ENCODE measurements at places on chromosomes 6 and 20. TPM values are rescaled to one million over a fixed set of nuclear protein-coding genes. Genes with fewer than 3 reads are reported as not detected.

IP6K3 gene
- 1.3 TPM for total RNA-seq

SOX4 gene
- 23.9 TPM for total RNA-seq

RFX6 gene
- total RNA-seq = 2.0 TPM

PCSK2 gene
- total RNA-seq = 0.18 TPM

DNA sequence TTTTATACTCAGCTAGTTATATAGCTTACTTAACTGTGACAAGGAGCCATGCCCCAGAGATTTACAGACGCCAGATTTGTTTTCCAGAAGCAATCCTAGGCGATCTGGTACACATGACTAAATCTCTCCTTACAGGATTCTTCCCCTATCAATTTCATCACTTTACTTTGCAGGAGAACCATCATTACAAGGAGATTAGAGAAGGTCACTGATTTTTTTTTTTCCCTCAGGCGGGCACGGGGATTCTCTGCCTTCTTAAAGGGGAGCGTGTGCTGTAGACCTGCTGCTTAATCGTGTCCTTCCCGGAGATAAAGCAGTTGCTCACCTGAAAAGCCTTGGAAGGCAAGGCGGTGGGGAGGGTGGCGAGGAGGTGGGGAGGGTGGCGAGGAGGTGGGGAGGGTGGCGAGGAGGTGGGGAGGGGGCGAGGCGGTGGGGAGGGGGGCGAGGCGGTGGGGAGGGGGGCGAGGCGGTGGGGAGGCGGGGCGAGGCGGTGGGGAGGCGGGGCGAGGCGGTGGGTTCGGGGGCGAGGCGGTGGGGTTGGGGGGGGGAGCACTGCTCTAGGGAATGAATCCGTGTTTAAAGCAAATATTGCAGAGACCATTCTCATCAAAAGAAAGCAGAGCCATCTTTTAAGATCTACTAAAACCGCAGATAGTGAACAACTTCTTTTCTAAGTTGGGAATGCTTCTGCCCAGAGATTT is 14.3 kb upstream of the MRAP2 start:
- DNase-seq = no peak

DNA sequence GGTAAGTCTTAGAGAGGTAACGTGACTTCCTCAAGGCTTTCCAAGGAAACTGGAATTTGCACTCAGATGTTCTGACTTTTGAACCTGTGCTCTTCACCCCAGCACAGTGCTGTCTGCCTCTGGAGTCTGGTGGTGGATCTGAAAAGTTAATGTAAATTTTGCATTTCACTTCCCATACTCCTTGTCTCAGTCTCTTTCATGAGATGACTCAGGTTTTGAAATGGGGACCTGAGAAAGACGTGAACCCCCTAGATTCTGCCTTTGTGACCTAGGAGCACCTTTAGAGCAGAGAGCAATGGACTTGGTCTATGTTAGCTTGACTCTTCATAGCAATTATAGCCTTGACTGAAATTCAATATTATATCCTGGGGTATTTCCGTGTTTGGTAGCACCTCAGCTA is 223.0 kb downstream of the QKI start:
- no peak for DNase-seq

- DNase-seq = no peak
Measured at GRCh38 chr6:169896826-169897456, 145.5 kb downstream of the ERMARD start.

GRCh38 chr6:82878812-82879211 is 186.8 kb downstream of the UBE3D start:
- no peak for DNase-seq

- DNase-seq = no peak
Measured at GRCh38 chr6:39084506-39084905, 30.5 kb downstream of the SAYSD1 start.

DNA sequence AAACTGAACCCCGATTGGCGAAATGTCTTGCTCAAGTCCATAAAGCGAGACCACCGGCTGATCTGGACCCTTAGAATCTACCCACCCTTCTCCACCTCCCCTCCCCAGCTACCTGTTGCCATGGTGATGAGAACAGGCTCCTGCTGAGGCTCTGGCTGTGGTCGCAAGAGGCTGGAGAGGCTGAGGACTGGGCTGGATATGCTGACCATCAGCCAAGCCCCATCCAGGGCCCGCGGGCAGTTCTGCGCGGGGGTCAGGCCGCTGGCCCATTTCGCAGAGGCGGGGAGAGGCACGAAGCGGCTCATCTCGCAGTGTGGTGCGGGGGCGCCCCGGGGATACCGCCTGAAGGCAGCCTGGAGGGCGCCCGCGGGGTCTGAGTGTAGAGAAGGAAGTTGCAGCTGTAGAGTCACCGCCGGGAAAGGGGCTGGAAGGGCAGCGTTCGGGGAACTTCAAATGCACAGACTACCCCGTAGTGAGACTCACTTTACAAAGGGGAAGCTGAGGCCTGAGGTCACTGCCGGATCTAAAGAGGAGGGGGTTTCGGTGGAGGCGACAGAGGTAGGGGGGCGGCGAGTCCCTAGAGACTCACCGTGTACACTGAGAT is 671 bp downstream of the TAPBP start:
- peak; percentile 74 for DNase-seq

DNA sequence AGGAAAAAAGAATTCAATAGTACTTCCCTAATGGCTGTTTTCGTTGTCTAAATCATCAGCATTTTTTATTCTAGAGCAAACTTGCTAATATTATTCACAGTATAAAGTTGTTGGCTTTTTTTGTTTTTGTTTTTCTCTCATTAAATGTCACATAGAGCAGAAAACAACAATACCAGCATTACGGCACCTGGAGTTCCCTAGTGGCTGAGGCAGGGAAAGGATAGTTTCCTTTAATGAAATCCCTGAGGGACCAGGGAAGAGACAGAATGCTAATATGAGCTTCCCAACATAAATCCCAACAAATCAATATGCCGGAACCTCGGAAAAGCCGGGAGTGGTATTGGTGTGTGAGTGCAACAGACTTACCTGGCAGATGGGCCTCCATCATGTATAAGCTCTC is 235.2 kb upstream of the ASCC3 start:
- no peak for DNase-seq

- DNase-seq = no peak
Measured at GRCh38 chr20:54151075-54151439, 22.7 kb downstream of the CYP24A1 start.

DNA sequence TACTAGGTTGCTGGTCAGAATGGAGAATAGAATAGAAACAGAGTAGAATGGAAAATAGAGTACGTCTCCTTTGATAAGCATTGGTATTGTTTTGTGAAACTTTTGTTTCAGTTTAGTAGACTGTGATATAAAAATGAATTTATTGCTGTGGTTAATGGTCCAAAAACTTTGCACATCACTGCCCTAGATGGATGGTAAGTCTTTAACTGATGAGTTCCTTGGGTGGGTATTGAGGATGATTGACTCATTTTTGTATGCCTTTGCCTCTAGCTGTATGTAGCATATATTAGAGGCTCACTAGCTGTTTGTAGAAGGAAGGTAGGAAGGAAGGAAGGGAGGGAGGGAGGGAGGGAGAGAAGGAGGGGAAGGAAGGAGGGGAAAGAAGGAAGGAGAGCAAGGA is 48.3 kb downstream of the ZDHHC14 start:
- no peak for DNase-seq

- no peak for DNase-seq
Measured at GRCh38 chr6:70124443-70124842, 178.4 kb downstream of the COL9A1 start.

DNA sequence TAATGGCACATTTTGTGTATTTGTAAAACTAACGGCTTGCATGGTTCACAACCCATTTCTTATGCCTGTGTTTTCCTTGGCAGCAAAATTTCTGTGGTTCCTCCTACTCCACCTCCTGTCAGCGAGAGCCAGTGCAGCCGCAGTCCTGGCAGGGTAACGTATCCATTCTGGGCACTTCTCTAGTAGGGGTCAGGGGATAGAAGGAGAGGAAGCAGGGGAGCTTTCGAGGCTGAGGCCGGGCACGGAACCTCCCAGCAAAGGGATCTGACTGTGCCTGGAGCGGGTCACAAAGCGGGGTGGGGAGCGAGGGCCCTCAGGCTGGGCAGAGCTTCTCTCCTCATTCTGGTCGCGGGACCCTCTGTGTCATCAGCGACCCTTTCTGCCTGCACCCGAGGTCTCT is 58.4 kb downstream of the SYTL3 start:
- peak; percentile 14 for DNase-seq

- DNase-seq = no peak
Measured at GRCh38 chr20:10826111-10826510, 152.3 kb upstream of the JAG1 start.

DNA sequence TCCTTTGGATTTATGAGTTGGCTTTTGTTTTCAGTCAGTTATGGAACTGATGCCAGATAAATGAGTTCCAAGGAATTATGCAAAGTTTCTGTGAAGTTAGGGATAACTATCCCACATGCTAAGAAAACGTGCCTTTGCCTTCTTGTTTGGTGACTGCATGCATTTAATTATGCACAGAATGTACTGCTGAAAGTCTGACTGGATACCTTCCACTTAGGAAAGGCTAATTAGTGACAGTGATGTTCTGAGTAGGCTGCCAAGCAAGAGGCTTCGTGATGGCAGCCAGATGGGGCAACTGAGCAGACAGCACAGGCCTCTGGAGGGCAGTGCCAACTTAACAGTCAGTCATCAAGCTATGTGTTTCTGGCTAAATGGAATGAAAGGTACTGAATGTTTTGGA is 289.9 kb downstream of the CD109 start:
- DNase-seq = no peak

- DNase-seq = peak; percentile 78
Measured at GRCh38 chr6:16760516-16761470, at the start of gene ATXN1. Gene ATXN1 (minus strand): TSS chr6:16761460.

- peak; percentile 59 for DNase-seq
Measured at GRCh38 chr6:2764610-2765165, 505 bp upstream of the WRNIP1 start.

DNA sequence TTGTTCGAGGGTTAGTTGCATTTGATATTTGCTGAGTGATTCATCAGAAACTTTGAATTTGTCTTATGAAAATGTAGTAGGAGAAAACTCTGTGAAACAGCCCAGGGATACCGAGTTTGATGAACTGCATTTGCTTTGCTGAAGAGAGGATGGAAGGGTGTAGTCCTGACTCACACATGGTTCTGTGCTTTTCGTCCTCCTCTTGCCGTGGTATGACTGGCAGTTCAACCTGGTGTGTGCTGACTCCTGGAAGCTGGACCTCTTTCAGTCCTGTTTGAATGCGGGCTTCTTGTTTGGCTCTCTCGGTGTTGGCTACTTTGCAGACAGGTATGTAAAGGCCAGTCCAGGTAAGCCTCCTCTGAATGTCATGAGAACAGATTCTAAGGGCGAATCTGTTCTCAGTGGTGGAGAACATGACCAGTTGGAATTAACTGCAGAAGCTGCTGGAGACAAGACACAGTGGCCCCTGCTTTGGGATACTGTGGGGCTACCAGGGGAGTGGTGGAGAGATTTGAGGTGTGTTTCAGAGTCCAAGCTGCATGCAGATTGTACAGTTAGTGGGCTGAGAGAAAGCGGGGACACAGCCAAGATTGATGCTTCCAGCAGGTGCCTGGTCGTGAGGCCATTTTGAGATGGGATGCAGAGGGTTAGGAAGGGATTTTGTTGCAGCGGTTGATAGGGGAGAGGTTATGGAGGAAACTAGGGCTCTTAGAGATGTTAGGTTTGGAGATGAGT is 8.4 kb downstream of the SLC22A1 start:
- no peak for DNase-seq

DNA sequence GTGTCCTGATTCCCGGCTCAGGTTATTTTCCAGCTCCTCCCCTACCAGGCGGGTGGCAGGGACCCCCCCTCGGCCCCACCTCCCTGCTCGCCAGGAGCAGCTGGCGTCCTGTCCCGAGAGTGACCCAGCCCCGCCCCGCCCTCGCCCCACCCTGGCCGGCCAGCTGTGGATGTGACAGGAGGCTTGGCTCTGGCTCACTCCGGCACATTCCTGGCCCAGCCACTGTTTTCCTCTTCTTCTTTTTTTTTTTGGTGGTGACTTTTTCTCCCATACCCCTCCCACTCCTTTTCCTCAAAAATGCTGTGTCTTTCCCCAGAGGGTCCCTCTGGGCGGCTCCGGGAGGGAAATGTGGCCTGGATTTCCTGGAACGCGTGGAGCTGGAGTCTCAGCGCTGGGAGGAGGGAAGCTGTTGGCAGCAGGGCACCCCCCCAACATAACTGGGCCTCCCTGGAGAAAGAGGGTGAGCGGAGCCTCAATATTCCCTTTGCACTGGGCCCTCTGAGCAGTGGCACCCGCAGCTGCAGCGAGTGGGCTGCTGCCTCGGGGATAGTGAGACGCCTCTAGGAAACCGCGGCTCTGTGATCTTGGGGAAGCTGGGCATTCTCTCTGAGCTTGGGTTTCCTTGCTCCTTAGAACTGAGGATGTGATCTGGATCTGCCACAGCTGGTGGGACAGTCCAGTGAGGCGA is 28.3 kb upstream of the CSNK2A1 start:
- DNase-seq = peak; percentile 61

All from Peyer's patch (tissue), 4 donors.